Activated naive CD4-positive, alpha-beta T cell treated with anti-CD3 and anti-CD28 coated beads for 36 hours (primary cell): ENCODE measurements at places on chromosomes 16 and 17. TPM values are rescaled to one million over a fixed set of nuclear protein-coding genes. Genes with fewer than 3 reads are reported as not detected.

DNA sequence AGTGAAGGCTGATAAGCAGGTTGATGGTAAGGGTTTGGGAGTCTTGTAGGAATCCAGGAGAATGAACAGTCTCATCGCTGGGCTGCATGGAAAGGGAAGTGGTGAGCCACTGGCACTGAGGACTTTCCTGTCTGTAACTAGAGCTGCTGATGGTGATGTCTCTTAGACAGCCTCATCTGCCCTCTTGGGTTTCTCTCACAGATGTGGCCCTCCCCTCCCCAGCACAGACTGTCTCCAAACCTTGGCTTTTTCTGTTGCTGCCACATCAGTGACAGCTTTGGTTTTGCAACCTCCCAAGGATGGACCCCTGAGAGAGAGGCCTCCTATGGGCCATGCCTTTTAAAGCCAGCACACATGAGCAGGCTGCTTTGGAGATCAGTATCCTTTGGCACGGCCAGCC lies 16.9 kb downstream of the PLCG2 start:
- no peak overlapping the region for H3K27ac ChIP-seq
- H3K36me3 ChIP-seq = no peaks in the 10 kb centered on the region
- H3K4me1 ChIP-seq = peaks cover 25% of the 10 kb centered on the region
- no peak for DNase-seq

DNA sequence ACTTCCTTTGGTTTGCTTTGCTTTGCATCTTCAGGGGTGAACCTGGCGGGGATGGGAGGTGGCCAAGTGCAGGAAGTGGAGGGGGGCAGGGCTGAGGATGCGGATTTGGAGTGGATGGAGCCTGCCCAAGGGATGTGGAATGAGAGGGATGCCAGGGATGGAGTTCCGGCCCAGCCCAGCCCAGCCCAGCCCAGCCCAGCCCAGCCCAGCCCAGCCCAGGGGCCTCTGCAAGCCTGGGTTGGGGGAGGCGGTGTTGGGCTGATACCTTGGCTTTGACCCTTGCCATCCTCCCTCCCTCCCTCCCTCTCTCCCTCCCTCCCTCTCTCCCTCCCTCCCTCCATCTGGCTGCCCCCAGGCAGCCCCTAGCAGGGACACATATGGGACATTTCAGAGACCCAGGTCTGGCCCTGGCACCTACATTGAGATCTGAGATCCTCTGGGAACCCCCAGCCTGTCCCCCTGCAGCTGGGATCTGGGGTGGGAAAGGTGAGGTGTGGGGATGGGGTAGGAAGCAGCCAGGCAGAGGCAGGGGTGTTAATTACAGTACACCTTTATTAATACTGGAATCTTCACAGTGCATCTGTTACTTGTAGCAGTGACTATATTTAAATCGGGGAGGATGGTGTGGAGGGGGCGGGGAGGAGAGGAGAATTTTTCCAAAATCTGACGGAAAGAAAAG lies 14.5 kb downstream of the IL34 start:
- no peaks in the 10 kb centered on the region for H3K36me3 ChIP-seq
- H3K27ac ChIP-seq = no peak overlapping the region
- DNase-seq = no peak
- no peak overlapping the region for H3K4me3 ChIP-seq

Gene KCTD19
- total RNA-seq = 1.0 TPM

Gene KCNH6
- not detected for total RNA-seq

Gene SLC22A31
- 0.64 TPM for total RNA-seq
